ENCODE measurements at places on chromosomes 2 and 18.

- DNase-seq, result no peak
These were observed 6.0 kb upstream of the ALPI start for GRCh38 chr2:232449964-232450363.

GRCh38 chr2:173427887-173428668 lies 73.4 kb downstream of the CDCA7 start:
- DNase-seq, result no peak

DNA sequence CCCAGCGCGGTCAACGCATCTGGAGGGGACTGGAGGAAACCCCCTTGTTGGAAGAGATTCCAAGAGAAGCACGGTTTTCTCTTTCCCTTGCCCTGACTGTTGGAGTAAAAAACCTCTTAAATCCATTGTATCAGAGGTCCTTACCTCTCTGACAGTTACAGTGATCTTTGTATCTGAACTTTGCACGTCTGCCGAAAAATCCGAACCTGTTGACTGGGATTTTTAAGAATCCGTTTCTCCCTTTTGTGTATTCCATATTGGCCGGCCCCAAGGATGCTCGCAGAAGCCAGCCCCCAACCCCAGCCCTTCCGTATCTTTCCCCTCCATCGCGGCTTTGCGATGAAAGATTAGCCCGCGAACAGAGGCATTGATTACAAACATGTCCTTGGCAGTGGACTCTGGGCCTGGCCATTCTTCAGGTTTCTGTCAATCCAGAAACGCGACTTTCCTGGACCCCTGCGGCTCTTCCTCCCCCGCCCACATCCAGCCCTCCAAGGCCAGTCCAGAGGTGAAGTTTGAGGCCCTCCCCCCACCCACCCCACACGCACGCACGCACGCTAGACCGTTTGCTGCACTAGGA lies 4.6 kb upstream of the DLX1 start:
- DNase-seq, result no peak

DNA sequence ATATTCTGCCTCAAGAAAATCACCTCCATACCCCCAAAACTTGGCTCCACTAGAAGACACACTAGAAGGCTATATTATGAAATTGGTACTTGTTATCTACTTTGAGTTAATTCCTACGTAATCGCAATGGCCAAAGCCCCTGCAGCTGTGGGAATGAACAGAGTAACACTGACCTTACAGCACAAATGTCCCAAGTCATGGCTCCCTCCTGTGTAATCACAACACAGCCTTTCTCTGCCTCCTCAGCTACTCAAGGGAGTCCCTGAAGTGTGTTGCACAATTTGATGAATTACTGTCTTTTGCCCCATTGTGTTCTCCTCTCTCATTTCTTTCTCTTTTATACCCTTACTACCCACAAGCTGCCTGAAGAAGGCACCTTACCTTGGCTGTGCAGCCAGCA lies 375.2 kb downstream of the ARHGAP15 start:
- no peak for DNase-seq

DNA sequence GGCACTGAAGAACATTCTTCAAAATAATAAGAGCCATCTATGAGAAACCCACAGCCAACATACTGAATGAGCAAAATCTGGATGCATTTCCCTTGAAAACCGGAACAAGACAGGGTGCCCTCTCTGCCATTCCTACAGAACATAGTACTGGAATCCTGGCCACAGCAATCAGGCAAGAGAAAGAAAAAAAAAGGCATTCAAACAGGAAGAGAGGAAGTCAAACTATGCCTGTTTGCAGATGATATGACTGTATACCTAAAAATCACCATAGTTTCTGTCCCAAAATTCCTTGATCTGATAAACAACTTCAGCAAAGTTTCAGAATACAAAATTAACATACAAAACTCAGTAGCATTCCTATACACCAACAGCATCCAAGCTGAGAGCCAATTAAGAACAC lies 119.5 kb upstream of the PARD3B start:
- no peak for DNase-seq

GRCh38 chr2:18598848-18599484 lies 9.6 kb upstream of the NT5C1B start:
- DNase-seq, result no peak

DNA sequence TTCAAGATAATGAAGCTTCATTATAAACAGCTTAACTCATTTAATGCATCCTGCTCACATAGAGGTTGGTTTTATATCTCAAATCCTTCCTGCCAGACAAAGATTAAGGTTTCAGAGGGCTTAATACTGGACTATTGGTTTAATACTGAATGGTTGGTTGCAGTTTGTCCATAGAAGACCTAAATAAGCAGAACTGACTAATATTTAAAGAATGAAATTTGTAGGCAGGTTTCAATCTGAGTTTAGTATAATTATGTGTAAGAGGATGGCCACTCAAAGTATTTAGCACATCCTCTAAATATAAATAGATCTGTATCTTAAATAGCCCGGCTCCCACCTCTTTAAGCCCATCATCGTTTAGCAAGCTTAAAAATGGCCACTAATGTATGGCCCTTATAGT lies 92.5 kb downstream of the EPB41L5 start:
- DNase-seq, result no peak

- DNase-seq, result no peak
These were observed 53.4 kb downstream of the AAK1 start for GRCh38 chr2:69589973-69590652.

DNA sequence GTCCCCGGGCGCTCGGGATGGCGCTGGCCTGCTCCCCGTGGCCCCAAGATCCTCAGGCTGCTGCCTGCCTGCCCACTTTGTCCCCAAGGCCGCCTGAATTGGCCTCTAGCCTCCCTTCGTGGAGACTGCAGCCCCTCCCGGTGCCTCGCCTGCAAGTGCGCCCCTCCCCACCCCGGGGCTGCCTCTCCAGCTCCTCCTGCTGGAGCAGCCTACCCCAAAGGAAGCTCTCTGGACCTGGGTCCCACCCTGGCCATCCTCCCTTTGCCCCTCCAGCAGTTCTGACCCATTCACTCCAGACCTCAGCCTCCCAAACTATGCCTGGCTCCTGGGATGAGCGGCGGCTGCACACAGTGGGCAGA lies 6.2 kb downstream of the ESPNL start:
- DNase-seq, result no peak

DNA sequence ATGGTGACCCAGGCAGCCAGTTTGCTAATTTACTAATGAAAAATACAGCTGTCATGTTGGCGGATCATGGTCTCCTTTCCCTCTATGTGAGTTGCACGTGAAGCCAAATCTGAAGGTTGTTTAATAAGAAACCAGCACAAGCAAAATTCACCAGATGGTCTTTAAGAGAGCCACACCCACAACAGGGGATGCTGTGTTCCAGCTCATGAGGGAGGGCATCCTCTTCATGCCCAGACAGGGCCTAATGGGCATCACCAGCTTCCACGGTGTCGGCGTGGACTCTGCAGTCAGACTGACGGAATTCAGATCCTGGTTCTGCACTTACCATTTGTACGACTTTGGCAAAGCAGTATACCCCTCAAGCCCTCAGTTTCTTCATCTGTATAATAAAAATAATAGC lies 39.9 kb downstream of the TMEM247 start:
- DNase-seq, result no peak

GRCh38 chr2:127511090-127511695 lies 15.1 kb downstream of the IWS1 start:
- no peak for DNase-seq

- DNase-seq, result no peak
These were observed 39.8 kb downstream of the RBM45 start for GRCh38 chr2:178152033-178152432.

- DNase-seq, result no peak
These were observed 204.6 kb downstream of the MGAT5 start for GRCh38 chr2:134458473-134458853.

DNA sequence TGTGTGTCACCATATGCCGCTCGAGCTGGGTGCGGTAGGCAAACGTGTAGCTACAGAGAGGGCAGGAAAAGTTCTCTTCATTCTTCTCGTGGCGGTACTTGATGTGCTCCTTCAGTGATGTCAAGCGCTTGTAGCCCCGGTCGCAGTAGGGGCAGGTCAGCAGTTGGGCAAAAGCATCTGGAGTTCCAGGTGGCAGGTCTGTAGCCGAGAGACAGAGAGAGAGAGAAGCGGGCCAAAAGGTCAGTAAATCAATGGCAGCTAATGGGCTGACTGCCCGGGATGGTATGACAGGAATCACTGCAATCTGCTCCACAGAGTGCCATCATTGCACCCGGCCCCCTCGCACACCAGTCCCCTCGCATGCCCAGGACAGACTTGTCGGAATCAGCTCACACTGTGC lies 116.0 kb downstream of the ZEB2 start:
- DNase-seq, result no peak

DNA sequence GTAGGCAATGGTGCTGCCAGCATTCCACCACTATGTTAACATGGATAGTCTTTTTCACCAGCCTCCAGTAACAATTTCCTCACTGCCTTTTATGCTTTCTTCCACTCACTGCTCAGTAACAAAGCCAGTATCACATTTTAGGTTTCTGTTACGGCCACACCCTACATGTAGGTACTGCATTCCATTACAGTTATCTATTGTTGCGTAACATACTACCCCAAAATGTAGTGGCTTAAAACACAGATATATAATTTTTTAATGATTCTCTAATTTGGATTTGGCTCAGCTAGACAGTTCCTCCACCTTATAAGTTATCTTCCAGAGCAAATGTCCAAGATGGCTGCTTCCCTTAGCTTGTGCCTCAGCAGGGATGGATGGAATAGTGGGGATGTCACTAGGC lies 498.7 kb upstream of the ACVR2A start:
- no peak for DNase-seq

GRCh38 chr2:102239344-102239743 lies 52.5 kb downstream of the IL1RL2 start:
- no peak for DNase-seq

DNA sequence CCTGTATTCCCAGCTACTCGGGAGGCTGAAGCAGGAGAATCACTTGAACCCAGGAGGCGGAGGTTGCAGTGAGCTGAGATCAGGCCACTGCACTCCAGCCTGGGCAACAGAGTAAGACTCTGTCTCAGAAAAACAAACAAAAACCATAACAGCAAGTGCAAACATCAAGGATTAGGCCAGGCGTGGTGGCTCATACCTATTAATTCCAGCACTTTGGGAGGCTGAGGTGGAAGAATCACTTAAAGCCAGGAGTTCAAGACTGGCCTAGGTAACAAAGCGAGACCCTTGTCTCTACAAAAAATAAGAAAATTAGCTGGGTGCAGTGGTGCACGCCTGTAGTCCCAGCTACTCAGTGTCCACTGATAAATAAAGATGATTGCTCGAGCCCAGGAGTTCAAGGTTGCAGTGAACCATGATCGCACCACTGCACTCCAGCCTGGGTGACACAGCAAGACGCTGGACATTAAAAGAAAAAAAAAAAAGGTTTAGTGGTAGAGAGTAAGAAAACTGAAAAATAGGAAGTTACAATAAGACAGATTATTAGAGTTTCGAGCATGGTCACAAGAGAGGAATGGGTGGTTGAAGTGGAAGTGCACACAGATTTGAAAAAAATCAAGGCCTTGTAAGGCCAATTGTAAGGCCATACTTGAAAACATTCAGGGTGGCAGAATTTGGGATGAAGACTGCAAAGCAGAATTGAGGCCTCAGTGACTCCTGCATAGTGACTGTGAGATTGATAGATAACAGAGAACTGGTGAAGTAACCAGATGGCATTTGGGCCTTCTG lies 6.4 kb upstream of the KCMF1 start:
- DNase-seq, result no peak

GRCh38 chr2:233982421-233983121 lies 65.4 kb downstream of the TRPM8 start:
- DNase-seq, result peak; percentile 51

DNA sequence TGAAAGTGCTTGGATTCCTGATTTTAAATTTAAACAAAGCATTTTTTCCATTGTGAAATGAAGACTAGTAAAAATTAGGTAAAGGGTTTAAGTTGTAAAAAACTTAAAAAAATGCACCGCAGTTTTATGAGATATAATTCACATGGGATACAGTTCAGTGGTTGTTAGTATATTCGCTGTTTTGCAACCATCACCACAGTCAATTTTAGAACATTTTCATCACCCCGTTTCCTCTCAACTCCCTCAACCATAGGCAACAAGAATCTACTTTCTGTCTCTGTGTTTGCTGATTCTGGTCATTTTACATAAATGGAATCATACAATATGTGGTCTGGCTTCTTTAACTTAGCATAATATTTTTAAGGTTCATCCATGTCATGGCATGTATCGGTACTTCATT lies 4.0 kb downstream of the DGKD start:
- no peak for DNase-seq

DNA sequence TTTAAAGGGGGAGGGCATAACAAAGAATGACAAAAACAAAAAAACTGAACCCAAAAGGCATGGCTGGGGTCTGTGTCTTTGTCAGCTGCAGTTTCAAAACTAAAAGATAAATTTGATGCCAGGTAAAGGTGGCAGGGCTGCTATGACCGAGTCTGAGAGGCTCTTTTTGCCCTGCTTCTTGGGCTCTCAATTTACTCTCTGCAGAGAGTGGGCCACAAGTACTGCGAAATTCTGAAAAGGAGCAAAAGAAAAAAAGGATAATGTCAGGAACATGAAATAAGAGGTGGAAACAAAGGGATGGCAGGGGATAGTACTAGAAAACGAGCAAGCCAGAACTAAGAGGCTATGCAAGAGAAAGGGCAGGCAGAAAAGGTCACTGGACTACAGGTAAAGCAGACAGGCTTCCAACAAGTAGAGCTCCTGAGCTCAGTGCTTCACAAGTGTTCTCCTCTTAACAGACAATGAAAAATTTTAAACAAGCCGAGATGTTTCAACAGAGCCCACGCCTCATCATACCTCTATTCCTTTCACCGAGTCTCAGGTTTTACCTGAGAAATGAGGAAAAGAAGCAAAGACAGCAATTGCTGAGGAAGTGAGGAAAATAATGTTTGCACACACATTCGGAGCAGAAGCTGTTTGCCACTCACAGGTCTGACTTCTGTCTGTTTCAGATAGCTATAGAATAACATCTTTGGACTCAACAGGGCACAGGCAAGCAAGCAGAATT lies 7.3 kb downstream of the IRS1 start:
- DNase-seq, result no peak

DNA sequence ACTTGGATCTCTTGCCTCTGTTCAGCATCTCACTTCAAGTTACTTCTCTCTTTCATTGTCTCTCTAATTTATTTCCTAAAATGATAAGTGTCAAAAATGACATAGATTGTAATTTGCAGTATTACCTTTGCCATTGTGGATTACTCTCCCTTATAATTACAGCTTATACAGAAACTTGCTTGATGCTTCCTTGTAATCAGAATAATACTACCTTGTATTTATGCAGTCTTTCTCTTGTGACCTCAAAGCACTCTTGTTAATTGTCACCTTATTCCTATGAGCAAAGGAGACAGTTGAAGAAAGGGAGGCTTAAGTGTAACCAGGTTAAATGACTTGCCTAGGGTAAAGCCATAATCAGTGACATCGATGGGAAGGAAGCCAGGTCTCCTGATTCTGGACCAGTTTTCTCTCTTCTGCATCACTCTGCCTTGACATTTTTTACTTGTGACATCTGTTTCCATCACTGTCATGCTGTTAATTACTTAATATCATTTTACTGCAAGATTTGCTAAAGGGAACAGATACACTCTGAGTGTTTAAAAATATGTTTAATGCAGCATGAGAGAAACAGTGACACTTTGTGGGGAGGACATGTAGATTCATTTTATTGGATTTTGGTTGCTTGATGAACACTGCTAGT lies 388.6 kb downstream of the PARD3B start:
- DNase-seq, result no peak
